ENCODE measurements at places on chromosomes 1 and 21. TPM values are rescaled to one million over a fixed set of nuclear protein-coding genes. Genes with fewer than 3 reads are reported as not detected.

The ETNK2 gene
- 22.9 TPM for total RNA-seq

The ERG gene
- 4.8 TPM for total RNA-seq

The AMY2A gene
- 0.69 TPM for total RNA-seq

The CNKSR1 gene
- 1.8 TPM for total RNA-seq

The ADIPOR1 gene
- total RNA-seq, result 114 TPM

The DMRTA2 gene
- total RNA-seq, result not detected

The OLIG2 gene
- 42.2 TPM for total RNA-seq

The PTPN7 gene
- 2.5 TPM for total RNA-seq

The KRTAP19-3 gene
- total RNA-seq, result not detected

The CTSK gene
- total RNA-seq, result 73.6 TPM

The CD84 gene
- 10.1 TPM for total RNA-seq

The MRTO4 gene
- 18.4 TPM for total RNA-seq

The VWA5B1 gene
- total RNA-seq, result 10.4 TPM

The SEMA4A gene
- total RNA-seq, result 8.2 TPM

The AADACL3 gene
- not detected for total RNA-seq

Data from spinal cord (tissue), 10 donors.